ENCODE measurements at places on chromosomes 5 and 9.

GRCh38 chr9:117485176-117485575 lies 70.3 kb upstream of the ASTN2 start:
- DNase-seq: no peak

- DNase-seq: no peak
These were observed 76.5 kb downstream of the WNK2 start for GRCh38 chr9:93260263-93261066.

GRCh38 chr9:136172412-136173079 lies 32.4 kb downstream of the LHX3 start:
- no peak for DNase-seq

DNA sequence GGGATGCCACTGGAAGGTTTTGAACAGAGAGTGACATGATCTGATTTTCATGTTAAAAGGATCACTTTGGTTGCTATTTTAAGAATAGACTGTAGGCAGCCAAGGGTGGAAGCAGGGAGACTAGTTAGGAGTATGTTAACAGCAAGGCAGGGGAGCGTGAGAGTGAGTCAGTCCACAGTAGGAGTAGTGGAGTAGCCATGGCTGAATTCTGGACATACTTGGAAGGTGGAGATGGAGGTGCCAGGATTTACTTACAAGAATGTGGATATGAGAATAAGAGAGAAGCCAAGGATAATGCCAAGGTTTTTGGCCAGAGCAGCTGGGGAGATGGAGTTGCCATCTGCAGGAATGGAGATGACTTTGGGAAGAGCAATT lies 118.8 kb downstream of the GALNT10 start:
- no peak for DNase-seq

DNA sequence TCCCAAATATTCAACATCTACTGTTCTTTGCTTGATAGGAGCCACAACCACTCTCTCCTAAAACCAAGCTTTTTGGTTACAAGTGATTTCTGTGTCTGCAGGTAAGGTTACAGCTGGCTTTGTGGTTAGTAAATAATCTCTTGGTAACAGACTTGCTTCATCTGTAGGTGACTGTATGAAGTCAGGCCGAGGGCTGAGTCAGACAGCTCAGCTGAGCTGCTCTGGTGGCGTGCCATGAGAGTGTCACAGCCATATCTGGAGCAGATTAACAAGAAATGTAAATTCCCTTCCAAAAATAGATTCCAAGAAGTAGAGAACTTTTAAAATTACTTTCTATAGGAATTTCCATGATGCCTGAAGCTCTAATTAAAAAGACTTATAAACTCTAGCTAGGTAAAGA lies 23.7 kb upstream of the TAS2R1 start:
- no peak for DNase-seq

DNA sequence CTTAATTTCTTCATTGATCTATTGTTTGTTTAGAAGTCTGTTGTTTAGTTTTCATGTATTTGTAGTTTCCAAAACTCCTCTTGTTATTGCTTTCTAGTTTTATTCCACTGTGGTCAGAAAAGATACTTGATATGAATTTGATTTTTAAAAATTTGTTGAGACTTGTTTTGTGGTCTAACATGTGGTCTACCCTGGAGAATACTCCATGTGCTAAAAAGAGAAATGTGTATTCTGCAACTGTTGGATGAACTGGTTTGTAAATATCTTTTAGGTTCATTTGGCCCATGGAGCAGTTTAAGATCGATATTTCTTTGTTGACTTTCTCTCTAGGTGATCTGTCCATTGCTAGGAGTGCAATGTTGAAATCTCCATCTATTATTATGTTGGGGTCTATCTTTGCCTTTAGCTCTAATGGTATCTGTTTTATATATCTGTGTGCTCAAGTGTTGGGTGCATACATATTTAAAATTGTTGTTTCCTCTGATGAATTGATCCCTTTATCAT lies 150.6 kb upstream of the ATP10B start:
- DNase-seq: no peak

DNA sequence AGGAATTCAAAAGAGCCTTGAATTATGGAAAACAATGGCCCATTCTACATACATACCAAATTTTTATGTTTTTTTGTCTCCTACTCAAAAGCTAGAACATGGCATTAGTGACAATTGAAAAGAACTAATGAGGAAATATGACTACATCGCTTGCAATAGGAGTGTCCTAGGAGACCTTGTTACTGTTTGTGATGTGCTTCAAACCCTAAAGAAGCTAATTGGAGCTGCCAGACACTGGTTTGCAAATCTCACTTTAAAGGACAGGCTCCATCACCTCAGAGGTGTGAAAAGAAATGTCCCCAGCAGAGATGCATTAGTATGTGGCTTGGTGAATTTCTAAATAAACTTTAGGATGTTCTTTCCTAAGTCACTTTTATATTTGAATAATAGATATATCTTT lies 354.2 kb upstream of the EFNA5 start:
- no peak for DNase-seq

DNA sequence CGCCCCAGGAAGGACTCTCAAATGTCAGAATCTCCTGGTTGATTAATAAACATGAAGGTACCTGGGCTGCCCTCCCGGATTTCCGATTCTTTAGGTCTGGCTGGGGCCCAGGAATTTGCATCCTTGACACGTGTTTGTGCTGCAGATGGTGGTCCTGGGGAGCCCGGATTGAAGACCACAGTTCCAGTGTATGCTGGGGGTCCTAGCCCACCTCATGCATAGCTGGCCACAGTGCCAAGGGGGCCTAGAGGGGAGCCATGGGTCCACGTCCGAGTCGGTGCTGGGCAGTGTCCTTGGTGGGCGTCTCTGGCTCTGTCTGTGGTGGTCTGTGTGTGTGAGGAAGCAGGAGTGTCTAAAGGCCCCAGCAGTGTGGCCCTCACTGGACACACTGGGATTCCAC lies 3.2 kb downstream of the NCS1 start:
- no peak for DNase-seq

GRCh38 chr5:112863549-112863948 lies 2.5 kb downstream of the SRP19 start:
- no peak for DNase-seq

DNA sequence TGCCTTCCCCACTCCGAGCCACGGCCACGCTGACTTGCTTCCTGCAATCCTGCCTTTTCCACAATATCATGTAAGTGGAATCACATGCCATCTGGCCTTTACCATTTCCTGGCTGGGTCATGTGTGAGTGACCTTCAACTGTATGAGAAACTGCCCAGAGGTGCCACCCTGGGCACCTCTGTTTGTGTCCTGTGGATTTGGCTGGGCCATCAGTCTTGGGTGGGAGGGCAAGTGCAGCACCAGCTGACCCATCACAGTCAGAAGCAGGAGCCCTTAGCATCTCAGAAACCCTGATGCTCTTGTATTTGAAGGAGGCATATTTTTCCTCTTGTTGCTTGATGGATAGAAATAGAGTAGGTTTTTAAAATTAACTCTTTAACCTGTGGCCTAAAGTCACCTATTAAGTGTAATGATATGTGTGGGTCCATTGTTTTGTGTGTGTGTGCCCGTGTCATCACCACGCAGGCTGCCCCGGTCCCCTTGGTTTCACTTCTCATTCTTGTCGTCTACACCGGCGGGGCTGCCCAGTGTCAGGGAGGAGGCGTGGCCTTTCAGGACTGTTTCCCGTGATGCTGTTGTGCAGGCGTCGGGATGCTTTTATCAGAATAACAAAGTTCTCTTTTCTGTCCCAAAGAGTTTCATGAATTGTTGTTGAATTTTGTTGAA lies 52.1 kb upstream of the CACNA1B start:
- no peak for DNase-seq

- no peak for DNase-seq
These were observed 395.1 kb downstream of the CETN3 start for GRCh38 chr5:90014420-90014819.

GRCh38 chr5:179417696-179418095 lies 72.4 kb upstream of the ADAMTS2 start:
- no peak for DNase-seq

- DNase-seq: no peak
These were observed 17.8 kb downstream of the MED10 start for GRCh38 chr5:6360323-6361072.

- DNase-seq: no peak
These were observed 23.3 kb downstream of the SAR1B start for GRCh38 chr5:134609232-134609851.

GRCh38 chr5:89043676-89044075 lies 160.7 kb upstream of the MEF2C start:
- no peak for DNase-seq
